ENCODE measurements at places on chromosomes 3 and 15.
A peak's percentile ranks its signal among the peaks of the same experiment; 100 is the strongest.

DNA sequence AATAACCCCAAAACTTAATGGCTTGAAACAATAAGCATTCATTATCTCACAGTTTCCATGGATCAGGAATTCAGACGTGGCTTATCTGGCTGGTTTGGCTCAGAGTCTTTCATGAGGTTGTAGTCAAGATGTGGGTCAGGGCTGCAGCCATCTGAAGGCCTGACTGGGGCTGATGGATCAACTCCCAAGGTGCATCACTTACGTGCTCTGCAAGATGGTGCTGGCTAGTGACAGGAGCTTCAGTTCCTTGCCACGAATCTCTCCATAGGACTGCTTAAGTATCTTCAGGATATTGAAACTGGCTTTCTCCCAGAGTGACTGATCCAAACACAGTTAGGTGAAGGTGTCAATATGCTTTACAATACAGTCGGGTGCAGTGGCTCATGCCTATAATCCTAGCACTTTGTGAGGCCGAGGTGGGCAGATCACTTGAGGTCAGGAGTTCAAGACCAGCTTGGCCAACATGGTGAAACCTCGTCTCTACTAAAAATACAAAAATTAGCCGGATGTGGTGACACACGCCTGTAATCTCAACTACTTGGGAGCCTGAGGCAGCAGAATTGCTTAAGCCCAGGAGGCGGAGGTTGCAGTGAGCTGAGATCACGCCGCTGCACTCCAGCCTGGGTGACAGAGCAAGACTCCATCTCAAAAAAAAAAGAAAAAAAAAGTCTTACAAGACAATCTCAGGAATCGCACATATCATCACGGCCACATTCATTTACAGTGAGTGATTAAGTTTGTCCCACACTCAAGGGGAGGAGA, 28.5 kb upstream of the PTPRG start:
- H3K4me1 ChIP-seq: no peaks in the 10 kb centered on the region
- DNase-seq: no peak
- no peaks in the 10 kb centered on the region for H3K27me3 ChIP-seq
- H3K36me3 ChIP-seq: no peaks in the 10 kb centered on the region

- no peaks in the 10 kb centered on the region for H3K27me3 ChIP-seq
- peak; percentile 50 for DNase-seq
- H3K4me1 ChIP-seq: no peaks in the 10 kb centered on the region
- H3K27ac ChIP-seq: no peak overlapping the region
- H3K36me3 ChIP-seq: no peaks in the 10 kb centered on the region
- H3K4me3 ChIP-seq: no peak overlapping the region
Observed at GRCh38 chr15:84099181-84099580, 136.4 kb upstream of the GOLGA6L4 start.

- H3K36me3 ChIP-seq: peaks cover 50% of the 10 kb centered on the region
- DNase-seq: no peak
- no peaks in the 10 kb centered on the region for H3K27me3 ChIP-seq
Observed at GRCh38 chr3:107798381-107798780, 275.6 kb downstream of the BBX start.

GRCh38 chr3:120416868-120417267, 33.9 kb downstream of the FSTL1 start:
- no peak for DNase-seq
- no peaks in the 10 kb centered on the region for H3K27me3 ChIP-seq
- H3K4me3 ChIP-seq: peak overlapping the region; percentile 28
- H3K4me1 ChIP-seq: peaks cover 49% of the 10 kb centered on the region
- H3K36me3 ChIP-seq: no peaks in the 10 kb centered on the region

DNA sequence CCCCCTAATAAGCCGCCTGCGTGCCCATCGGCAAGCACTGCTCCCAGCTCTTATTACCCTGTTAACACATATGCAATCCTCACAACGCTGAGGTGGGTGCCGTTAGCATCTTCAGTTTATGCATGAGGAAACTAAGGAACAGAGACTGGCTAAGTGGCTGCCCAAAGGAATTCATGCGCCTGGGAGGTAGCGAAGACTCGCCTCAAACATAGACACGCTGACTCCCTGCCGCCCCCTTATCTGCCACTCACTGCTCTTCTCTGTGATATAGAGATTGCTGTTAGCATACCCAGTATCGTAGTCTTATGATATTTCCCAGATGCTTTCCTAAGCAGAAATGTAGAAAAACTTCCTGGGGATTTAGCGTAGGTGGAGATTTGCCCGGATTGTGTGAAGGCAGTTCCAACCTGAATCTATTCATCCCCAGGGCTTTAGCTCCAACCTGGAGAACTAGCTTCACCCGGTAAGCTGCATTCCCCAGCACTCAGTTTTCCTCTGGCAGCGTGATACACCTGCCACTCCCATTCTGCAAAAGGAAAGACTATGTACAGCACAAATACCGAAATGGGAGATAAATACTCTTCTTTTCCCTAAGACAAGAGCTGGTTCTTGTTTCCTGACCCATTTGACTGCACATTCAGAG, 23.7 kb upstream of the CD47 start:
- H3K4me3 ChIP-seq: no peak overlapping the region
- H3K27me3 ChIP-seq: no peaks in the 10 kb centered on the region
- no peaks in the 10 kb centered on the region for H3K36me3 ChIP-seq
- H3K27ac ChIP-seq: no peak overlapping the region
- no peak for DNase-seq

DNA sequence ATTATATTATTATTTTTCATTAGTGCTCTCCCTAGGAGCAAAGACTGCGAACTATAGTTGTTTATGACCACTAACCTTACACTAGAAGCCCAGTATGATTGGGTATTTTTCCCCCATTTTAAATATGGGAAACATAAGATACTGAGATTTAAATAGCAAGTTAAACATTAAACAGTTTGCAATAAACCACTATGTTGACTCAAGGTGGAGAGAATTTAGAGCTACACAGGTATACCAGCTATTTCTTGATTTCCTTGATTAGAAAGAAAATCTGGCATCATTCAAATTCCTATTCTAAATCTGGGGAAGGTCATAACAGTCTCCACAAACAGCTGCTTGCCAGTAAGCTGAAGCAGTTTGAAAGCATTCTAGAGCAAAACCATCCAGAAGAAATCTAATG, 863.8 kb upstream of the CFAP20DC start:
- no peaks in the 10 kb centered on the region for H3K27me3 ChIP-seq
- no peak overlapping the region for H3K4me3 ChIP-seq
- H3K27ac ChIP-seq: no peak overlapping the region
- peaks cover 5% of the 10 kb centered on the region for H3K4me1 ChIP-seq
- DNase-seq: no peak

DNA sequence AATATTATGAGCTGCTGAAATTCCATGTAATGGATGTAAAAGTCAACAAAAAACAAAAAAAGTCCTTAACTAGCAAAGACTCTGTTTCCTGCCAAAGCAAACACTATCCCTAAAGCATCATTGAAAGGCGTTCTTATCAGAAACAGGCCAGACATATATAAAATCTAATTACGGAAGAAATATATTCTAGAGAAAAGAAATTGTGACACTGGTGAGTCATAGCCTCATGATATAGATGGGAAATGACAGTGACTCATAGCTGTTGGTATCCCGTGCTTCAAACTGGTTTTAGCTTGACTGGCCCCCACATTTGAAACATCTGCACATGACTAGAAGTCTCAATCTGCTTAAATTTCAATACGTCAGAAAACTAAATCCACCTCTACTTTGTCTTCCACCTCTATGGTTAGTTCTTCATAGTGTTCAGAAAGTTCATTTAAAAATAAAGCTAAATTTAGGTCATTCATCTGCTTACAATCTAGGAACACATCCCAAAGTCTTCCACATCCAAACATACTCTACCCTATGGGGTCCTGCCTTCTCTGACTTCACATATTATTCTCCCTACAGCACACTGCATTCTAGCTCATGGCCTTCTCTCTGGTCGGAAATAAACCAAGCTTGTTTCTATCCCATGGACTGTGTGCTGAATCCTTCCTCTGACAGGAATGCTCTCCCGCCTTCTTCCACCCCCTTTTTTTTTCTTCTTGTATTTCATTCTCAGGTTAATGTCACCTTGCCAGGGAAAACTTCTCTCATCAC, 456.3 kb upstream of the ARRDC4 start:
- H3K27me3 ChIP-seq: no peaks in the 10 kb centered on the region
- DNase-seq: no peak
- no peak overlapping the region for H3K27ac ChIP-seq
- no peaks in the 10 kb centered on the region for H3K4me1 ChIP-seq

- H3K4me1 ChIP-seq: no peaks in the 10 kb centered on the region
- no peaks in the 10 kb centered on the region for H3K36me3 ChIP-seq
Observed at GRCh38 chr3:68764554-68764953, 167.8 kb downstream of the TAFA4 start.

GRCh38 chr3:123843668-123844067, 40.5 kb downstream of the MYLK start:
- no peaks in the 10 kb centered on the region for H3K27me3 ChIP-seq
- H3K27ac ChIP-seq: no peak overlapping the region
- H3K4me3 ChIP-seq: no peak overlapping the region
- no peaks in the 10 kb centered on the region for H3K4me1 ChIP-seq
- no peaks in the 10 kb centered on the region for H3K36me3 ChIP-seq

- no peak overlapping the region for H3K4me3 ChIP-seq
- H3K27me3 ChIP-seq: no peaks in the 10 kb centered on the region
- no peak overlapping the region for H3K27ac ChIP-seq
- H3K4me1 ChIP-seq: no peaks in the 10 kb centered on the region
- H3K36me3 ChIP-seq: peaks cover 16% of the 10 kb centered on the region
Observed at GRCh38 chr3:153180860-153181372, 18.9 kb downstream of the RAP2B start.

DNA sequence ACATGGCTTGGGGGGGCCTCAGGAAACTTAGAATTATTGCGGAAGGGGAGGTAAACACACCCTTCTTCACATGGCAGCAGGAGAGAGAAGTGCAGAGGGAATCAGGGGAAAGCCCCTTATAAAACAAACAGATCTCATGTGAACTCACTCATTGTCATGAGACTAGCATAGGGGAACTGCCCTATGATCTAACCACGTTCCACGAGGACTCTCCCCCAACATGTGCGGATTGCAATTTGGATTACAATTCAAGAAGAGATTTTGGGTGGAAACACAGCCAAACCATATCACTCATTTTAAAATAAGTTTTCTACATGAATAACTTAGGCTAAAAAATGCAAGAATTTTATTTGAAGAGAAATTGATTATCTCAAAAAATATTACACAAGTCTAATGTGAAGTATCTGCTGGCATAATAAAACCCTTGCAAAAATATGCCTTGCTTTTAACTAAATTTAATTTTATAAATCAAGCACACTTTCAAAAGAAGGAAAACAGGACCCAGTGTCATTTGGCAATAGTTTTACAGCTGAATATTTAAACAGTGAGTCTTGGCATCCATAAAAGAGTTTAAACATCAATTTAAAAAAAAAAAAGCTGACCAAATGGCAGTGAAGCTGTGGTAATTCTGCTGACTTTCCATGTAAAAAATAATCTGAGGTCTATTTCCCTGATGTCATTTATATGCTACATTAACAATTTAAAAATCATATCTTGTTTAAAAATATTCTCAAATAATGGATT, 1057.2 kb downstream of the NAALADL2 start:
- no peak overlapping the region for H3K4me3 ChIP-seq
- no peaks in the 10 kb centered on the region for H3K27me3 ChIP-seq
- H3K27ac ChIP-seq: no peak overlapping the region
- no peaks in the 10 kb centered on the region for H3K36me3 ChIP-seq
- DNase-seq: peak; percentile 41
- H3K4me1 ChIP-seq: no peaks in the 10 kb centered on the region

DNA sequence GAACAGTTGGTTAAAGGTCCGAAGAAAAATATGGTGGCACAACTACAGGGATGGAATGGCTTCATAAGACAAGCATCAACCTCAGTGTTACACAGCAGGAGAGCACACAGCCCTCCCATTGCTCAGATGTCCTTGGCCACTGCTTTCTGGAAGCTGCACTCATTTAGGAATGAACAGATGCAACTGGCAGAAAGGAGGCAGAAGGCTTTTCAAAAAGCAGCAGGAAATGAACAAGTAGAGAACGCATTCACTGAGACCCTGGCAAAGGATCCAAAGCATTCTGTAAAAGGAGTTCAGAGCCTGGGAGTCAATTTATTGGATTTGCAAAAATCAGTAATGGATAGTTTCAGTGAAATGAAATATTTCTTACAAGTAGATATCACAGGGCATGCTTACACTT, 101.1 kb downstream of the PDZRN3 start:
- H3K27ac ChIP-seq: peak overlapping the region; percentile 88
- peak overlapping the region; percentile 11 for H3K4me3 ChIP-seq
- H3K36me3 ChIP-seq: no peaks in the 10 kb centered on the region

Measured in stomach (tissue), 19 donors.